Myocyte (in vitro differentiated cells): ENCODE measurements at places on chromosomes 4 and X.

- no peak for DNase-seq
Observed at GRCh38 chr4:86174506-86174905, 185.3 kb downstream of the MAPK10 start.

DNA sequence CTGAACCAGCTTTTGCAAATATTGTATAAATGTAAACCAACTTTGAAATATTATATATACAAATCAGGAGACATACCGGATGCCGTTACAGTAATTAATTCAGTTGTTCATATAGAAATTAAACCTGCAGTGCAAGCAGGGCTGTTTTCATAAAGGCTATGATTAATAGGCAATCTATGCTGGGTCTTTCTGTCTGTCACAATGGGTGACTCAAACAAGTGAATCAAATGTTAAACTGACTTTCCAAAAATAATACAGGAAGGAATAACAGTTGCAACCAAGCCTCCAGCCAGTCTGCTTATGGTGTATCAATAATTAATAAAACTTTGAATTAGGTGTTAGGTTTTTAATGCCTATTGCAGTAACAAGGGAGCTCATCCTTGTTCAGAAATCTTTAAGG is 43.9 kb downstream of the GABRB1 start:
- no peak for DNase-seq

DNA sequence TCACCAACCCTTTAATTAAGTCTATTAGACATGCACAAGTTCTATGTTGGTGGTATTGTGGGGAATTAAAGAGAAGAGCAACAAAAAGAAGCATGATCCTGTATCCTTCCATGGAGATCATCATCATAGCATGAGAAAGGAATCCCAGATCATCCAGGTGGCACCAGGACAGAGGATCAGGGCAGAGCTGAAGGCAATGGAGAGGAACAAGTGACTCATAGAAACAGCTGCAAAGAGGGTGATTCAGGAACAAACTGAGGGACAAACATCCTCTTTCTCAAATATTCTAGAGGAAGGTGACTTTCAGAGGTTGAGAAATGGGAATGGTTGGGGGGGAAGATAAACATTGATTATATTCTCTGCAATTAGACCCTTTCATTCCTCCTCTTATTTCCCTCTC is 105.5 kb upstream of the OTUD4 start:
- DNase-seq, result peak; percentile 73

DNA sequence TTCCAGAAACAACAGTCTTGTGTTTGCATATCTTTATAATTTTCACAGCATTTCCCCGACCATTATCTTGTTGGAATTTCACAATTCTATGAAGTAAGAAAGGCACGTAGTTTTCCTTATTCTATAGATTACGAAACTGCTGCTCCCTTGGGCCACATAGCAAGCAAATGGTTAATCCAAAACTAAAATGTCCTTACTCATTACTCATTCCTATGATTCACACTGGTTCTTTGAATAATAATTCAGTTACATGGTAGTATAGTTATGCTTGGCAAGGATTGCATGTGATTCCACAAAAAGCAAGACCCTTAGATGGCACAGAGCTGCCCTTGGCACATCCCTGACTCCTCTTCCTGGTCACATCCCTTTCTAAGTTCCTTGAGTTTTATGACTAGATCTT is 51.2 kb downstream of the OR13H1 start:
- DNase-seq, result no peak

GRCh38 chr4:185578284-185578683 is 43.0 kb upstream of the PDLIM3 start:
- DNase-seq, result no peak

GRCh38 chrX:24005867-24006266 is 21.1 kb downstream of the KLHL15 start:
- no peak for DNase-seq

- DNase-seq, result peak; percentile 46
Observed at GRCh38 chrX:134636851-134637250, 21.4 kb downstream of the PLAC1 start.

- DNase-seq, result no peak
Observed at GRCh38 chrX:28997706-28998463, 410.6 kb downstream of the IL1RAPL1 start.
